Temporal lobe (tissue), 4 donors: ENCODE measurements at places on chromosomes 7 and 10. TPM values are rescaled to one million over a fixed set of nuclear protein-coding genes. Genes with fewer than 3 reads are reported as not detected.

Gene ZNF503
- 0.98 TPM for total RNA-seq

Gene MMP21
- total RNA-seq = 0.25 TPM

Gene SKIDA1
- 6.9 TPM for total RNA-seq

Gene WNT8B
- not detected for total RNA-seq

Gene CTAGE8
- total RNA-seq = 0.25 TPM

Gene PLEKHA1
- total RNA-seq = 26.3 TPM

Gene SEMA3E
- total RNA-seq = 36.9 TPM

Gene ZNF33B
- 33.4 TPM for total RNA-seq

Gene ADARB2
- 4.2 TPM for total RNA-seq

Gene AMZ1
- total RNA-seq = 1.5 TPM
